Epithelial cell of umbilical artery (primary cell): ENCODE measurements at places on chromosomes 5 and 9. TPM values are rescaled to one million over a fixed set of nuclear protein-coding genes. Genes with fewer than 3 reads are reported as not detected.

MAML1 gene
- total RNA-seq = 4.2 and 7.6 TPM in 2 replicates

MAMDC2 gene
- 6.5 and 15.7 TPM in 2 replicates for total RNA-seq

CNOT8 gene
- total RNA-seq = 70.2 and 93.2 TPM in 2 replicates

TBCA gene
- total RNA-seq = 115 TPM in 2 replicates

CNTFR gene
- total RNA-seq = not detected in 2 replicates

NTRK2 gene
- under 0.01 and 0.30 TPM in 2 replicates for total RNA-seq

DAB2IP gene
- total RNA-seq = 11.6 and 24.4 TPM in 2 replicates

F2RL2 gene
- total RNA-seq = 0.65 and 2.3 TPM in 2 replicates

NR2F1-AS1 gene
- 12.2 and 19.5 TPM in 2 replicates for total RNA-seq

PCSK1 gene
- 0.32 and 0.61 TPM in 2 replicates for total RNA-seq

CTXN3 gene
- total RNA-seq = under 0.01 TPM in 1 of 2 replicates, not detected in the other

PAX5 gene
- total RNA-seq = not detected in 2 replicates

OLFM1 gene
- total RNA-seq = 0.65 and 2.0 TPM in 2 replicates

SLC34A3 gene
- not detected in 2 replicates for total RNA-seq

PCDHGA1 gene
- total RNA-seq = under 0.01 and 0.32 TPM in 2 replicates
